ENCODE measurements at places on chromosomes 1 and 21.

DNA sequence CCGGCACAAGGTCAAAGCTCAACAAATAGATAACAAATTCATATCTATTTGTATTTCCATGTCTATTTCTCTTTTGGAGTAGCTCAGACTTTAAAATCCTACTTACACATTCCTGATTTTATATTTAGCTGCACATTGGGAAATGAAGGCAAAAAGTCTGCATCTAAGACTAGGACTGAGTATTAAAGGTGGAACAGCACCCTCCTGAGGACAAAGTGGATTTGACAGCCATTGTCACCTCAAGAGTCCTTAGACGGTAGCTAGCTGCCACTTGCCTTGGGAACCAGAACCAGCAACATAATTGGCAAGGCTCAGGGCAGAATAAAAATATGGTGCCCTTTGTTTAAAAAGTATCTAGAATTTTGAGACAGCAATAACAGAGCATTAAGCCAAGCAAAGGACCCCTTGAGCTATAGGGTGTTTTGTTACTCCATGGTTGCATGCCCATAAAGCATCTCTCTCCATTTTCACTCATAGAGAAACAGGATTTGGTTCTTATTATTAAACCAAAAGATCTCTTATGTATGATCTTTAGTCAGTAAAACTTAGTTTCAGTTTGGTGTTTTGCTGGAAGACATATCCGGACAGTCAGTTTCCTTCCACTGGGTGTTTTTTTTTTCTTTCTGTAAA lies 30.0 kb upstream of the SGIP1 start:
- DNase-seq: peak; percentile 48

DNA sequence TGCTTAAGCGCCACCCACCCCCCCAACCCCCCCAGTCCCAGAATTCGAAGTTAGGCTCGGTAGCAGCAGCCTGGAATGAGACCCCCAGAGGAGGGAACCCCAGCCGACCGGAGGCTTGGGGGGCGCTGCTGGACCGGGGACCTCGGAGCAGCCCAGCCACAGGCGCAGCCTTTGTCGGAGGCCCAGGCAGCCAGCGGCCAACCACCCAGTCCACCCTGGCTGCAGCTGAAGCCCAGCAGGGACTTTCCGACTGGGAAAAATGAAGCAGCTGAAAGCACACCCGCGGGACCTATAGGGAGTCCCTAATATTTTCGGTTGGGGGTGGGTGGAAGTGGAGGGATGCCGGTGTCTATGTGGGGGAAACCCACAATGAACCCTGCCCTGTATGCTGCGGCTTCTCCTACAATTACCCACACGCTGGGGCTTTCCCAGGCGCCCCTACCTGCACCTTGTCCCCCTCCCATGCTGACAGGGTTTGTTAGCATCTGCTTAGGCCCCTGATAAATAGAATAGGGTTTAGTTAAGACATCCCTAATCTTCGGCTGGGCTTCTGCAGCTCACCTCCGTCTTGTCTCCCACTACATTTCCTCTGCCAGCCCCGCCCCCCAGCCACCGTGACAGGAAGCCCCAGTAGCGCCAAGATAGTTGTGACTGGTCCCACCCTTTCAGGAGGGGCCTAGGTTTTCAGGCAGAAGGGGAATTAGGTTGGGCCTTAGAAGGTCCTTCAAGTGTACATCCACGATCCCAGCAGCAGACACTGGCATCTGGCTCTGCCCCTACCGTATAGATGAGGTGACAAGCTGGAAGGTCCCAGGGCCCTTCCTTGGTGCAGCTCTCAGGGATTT lies 838 bp downstream of the CCDC28B start:
- DNase-seq: peak; percentile 79

DNA sequence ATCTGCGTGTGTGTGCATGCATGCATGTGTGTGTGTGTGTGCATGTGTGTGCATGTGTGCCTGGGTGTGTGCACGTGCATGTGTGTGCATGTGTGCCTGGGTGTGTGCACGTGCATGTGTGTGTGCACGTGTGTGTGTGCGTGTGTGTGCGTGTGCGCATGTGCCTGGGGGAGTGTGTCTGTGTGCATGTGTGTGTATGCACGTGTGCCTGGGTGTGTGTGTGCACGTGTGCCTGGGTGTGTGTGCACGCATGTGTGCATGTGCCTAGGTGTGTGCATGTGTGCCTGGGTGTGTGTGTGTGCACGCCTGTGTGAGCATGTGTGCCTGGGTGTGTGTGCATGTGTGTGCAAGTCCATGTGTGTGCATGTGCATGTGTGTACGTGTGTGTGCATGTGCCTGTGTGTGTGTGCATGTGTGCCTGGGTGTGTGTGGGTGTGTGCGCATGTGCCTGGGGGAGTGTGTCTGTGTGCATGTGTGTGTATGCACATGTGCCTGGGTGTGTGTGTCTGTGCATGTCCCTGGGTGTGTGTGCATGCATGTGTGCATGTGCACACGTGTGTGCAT lies 29.3 kb upstream of the COL6A2 start:
- DNase-seq: no peak

DNA sequence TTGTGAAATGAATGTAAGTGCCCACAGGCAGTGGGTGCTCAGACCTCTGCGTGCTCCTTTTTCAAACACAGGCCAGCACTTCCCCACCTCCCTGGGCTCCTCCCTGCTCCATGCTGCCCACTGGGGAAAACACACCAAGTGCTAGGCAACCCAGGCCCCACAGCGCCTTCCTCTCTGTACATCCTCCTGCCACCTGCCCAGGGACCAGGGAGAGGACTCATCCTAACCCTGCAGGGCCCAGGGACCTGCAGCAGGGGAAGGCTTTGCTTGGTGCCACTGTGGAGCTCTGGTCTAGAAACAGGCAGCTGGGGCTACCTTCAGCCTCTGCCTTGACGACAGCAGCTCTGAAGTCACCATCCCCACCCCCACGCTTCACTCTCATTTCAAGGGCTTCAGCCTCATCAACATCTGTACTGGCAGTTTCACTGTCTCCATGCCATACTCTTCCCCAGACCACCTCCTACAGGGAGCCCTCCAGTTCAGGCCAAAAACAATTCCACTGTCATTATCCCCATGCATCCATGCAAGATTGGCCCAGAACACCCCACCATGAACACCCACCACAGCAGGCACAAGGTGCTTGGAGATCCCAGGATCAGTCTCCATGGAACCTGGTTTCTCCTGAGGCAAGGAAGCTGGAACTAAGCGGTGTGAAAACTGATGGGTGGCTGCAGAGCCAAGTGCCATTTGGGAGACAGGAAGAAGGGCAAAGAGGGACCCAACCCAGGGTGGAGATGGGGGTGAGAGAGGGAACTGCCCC lies 1.1 kb downstream of the IGSF8 start:
- DNase-seq: no peak

GRCh38 chr1:228850141-228851100 lies 115.1 kb downstream of the RHOU start:
- peak; percentile 29 for DNase-seq

- DNase-seq: peak; percentile 64
Measured at GRCh38 chr21:34603002-34603709, 11.8 kb downstream of the RCAN1 start.

DNA sequence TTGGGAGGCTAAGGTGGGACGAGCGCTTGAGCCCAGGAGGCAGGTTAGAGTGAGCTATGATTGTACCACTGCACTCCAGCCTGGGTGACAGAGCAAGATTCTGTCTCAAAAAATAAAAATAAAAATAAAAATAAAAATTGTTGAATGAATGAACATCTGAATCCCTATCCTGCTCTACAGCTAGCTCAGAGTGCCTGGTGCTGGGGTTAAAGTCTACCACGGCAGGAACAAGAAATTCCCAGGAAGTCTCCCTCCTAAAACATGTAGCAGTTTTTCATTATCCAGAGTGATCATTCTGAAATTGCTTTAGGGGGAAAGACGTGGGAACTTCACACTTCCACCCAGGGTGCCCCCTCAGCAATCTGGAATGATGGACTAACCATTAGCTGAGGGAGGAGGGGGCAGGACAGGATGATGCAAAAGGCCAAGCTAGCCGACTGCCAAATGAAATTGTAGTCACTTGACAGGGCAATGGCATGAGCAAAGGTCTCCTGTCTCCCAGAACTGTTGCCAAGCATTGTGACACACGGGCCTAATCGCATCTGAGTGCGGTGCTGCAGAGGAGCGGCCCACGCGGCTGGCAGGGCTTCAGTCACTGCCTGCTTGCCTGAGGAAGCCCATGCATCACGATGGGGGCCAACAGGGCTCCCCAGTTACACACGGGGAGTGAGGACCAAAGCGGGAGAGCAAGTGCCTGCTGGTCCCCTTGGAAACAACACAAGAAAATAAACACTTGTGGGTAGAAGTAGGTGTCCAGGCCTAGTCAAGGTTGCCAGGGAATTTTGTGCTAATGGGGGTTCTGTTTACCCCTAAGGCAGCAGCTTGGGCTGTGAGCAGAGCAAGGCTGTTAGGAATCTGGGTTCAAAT lies 85.7 kb downstream of the NENF start:
- no peak for DNase-seq

DNA sequence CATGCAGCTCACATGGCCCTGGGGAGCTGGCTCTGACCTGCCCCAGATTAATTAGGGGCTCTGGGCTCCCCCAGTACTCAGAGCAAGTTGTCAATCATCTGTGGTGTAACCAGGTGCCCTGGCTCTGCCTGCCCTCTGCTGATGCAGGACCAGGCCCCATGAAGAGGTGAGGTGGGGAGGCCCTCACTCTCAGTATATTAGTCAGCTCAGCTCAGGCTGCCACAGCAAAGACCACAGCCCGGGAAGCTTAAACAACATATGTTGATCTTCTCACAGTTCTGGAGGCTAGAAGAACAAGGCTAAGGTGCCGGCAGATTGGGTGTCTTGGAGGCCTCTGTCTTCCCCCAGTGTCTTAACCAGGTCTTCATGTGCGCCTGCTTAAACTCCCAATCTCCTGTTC lies 66.5 kb downstream of the FCRL5 start:
- DNase-seq: no peak

DNA sequence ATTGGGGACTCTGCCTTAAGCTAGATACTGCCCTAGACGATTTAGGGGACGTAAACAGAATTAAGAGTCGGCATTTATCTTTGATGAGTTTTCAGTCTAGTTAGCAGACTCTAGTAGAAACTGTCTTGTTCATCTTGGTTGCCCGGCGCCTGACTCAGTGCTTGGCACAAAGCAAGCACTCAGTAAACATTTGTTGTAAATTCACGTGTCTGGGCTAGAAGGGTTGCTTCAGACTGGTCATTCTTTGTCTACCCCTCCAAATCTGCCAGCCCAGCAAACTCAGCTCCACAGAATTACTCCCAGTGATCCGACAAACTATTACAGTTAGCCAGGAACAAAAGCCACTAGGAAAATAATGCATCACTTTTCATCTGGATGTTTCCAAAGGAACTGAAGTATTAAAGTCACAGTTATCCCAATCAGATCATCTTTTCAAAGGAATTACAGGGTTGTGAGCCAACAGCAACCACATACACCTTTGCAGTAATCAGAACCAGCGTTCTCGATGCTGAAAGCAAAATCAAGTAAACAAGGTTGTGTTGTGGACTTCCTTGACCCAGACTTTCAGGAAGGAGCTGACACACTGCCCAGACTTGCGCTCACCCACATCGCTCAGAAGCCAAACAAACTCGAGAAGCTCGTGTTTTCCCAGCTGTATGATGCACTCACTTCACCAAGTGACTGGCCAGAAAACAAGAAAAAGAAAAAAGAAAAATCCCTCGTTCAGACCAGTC lies 66.5 kb upstream of the GADD45A start:
- DNase-seq: no peak

- DNase-seq: no peak
Measured at GRCh38 chr1:50265790-50266314, 157.1 kb downstream of the ELAVL4 start.

GRCh38 chr1:30423570-30423969 lies 299.8 kb downstream of the MATN1 start:
- no peak for DNase-seq

DNA sequence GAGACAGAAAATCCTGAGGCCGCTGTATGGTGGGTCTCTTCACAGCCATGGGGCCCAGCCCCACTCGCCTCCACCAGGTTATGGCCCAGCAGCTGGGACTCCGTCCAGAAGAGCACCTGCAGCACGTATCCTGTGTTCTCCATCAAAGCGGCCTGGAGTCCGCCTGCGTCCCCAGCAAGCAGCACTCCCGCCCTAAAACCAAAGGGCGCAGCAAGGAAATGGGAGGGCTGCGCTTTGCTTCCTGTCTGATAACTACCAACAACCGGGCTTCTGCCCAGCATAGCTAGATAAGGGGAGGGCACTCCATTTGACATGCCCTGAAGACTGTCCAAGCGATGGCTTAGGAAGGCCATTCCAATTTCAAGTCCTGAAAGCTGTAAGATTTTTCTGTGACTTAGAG lies 119.9 kb downstream of the KCNJ15 start:
- no peak for DNase-seq

- no peak for DNase-seq
Measured at GRCh38 chr1:45867697-45868348, 64.4 kb downstream of the MAST2 start.

DNA sequence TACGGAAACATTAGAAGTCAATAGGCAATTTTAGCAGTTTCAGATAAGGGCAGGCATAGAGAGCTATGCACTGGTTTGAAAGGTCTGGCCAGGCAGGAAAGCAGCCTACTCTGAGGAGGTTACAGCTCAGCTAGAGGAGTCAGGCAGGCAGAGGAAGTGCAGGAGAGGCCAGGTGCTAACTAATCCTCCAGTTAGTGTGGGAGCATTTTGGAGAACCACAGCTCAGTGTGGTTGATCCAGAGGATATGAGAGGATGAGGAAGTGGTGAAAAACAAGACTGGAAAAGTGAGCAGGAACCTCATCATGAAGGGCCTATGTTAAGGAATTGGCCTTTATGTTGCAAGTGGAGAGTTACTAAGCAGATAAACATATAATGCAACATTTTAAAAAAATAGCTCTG lies 282.4 kb upstream of the SGIP1 start:
- no peak for DNase-seq

DNA sequence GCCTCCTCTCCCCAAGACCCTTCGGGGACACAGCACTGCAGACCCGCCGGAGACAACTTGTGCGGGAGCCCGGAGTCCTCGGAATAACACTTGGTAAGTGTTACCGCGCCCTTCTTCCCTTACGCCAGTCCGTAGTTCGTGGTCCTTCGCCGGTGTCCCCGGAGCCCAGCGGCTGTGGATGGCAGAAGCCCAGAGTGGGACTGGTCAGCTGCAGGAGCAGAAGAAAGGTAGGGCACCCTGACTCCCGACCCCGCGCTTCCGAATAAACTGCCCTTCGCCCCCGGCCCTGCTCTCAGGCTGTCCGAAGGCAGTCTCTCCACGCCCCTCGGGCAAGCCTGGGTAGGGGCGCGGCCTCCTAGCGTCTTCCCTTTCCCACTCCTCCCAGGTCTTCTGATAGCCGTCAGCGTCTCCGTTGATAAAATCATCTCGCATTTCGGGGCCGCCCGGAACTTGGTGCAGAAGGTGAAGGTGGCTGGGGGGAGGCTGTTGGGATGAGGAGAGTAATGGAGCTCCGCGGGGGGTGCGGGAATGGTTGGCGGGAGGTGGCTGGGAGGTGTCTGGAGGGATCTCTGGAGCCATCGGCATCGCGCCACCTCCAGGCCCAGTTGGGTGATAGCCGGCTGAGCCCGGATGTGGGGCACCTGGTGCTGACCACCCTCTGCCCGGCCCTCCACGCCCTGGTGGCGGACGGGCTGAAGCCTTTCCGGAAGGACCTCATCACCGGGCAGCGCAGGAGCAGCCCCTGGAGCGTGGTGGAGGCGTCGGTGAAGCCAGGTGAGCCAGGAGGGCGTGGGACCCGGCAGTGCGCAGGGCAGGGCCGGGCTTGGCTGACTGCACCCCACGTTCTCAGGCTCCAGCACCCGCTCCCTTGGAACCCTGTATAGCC lies 4.3 kb downstream of the RUSC1 start:
- peak; percentile 35 for DNase-seq

Data from CD8-positive, alpha-beta T cell (primary cell).